ENCODE measurements at places on chromosomes 16 and 17. TPM values are rescaled to one million over a fixed set of nuclear protein-coding genes. Genes with fewer than 3 reads are reported as not detected.

The TPPP3 gene
- 0.19 TPM for total RNA-seq

The CFAP20 gene
- 82.7 TPM for total RNA-seq

The DOC2A gene
- 2.0 TPM for total RNA-seq

The SEPTIN1 gene
- total RNA-seq = not detected

The SRCIN1 gene
- 0.14 TPM for total RNA-seq

The SRP68 gene
- total RNA-seq = 60.7 TPM

The ZFP3 gene
- total RNA-seq = 2.0 TPM

The FOXO3B gene
- total RNA-seq = 3.0 TPM

The PKMYT1 gene
- 10.6 TPM for total RNA-seq

The RNF43 gene
- not detected for total RNA-seq

The CDR2 gene
- total RNA-seq = 39.0 TPM

The TMED6 gene
- 0.14 TPM for total RNA-seq

The NOD2 gene
- total RNA-seq = 1.6 TPM

The CES1 gene
- total RNA-seq = 0.34 TPM

The CCL16 gene
- total RNA-seq = 0.68 TPM

Data from dermis blood vessel endothelial cell (primary cell).